ENCODE measurements at places on chromosomes 1 and 21.
A peak's percentile ranks its signal among the peaks of the same experiment; 100 is the strongest.

DNA sequence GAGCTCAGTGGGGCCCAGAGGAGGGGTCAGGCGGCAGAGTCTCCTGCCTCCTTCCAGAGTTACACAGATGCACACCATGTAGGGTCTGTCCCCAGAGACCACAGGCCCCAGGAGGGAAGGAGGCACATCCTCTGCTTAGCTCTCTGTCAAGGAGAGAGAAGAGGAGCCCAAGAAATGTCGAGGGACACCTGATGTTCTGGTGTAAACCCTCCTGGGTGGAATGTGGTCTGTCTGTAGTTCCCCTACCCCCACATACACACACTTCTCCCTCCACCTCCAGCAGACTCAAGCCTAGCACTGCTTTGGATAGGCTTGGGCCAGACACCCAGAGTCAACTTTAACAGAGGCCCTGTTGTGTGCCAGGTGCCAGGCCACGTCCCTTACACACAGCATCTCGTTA, 34.2 kb downstream of the KIF21B start:
- no peak for DNase-seq

GRCh38 chr1:165109013-165109412, 247.5 kb downstream of the LMX1A start:
- no peak for DNase-seq

DNA sequence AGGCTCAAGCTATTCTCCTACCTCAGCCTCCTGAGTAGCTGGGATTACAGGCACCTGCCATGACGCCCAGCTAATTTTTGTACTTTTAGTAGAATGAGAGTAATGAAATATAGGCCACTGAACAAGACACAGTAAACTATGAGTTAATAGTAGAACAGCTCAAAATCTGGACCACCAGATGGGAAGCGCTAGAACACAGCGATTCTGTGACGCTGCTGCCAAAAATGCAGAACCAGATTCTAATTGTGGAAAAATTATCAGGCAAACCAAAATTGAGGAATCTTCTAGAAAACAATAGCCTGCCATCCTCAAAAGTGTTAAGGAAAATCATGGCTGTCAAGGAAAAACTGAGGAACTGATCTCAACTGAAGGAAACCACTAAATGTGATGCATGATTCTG, 111.4 kb upstream of the TIAM1 start:
- no peak for DNase-seq

DNA sequence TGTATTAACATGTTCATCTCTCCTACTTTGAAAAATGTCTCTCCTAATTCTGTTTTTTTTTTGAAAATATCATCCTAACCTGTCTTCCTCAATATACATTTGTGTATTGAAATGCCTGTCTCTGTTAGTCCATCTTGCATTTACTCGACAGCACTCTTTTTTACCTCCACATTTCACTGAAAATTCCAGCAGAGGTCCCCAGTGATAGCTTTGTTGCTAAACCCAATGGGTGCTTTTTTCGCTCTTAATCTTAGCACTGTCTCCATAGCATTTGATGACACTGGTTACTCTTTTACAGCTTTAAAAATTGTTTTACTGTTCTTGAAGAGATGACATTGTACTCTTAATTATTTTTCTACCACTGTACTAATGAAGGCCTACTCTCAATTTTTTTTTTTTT, 10.8 kb downstream of the OSBPL9 start:
- DNase-seq = no peak

DNA sequence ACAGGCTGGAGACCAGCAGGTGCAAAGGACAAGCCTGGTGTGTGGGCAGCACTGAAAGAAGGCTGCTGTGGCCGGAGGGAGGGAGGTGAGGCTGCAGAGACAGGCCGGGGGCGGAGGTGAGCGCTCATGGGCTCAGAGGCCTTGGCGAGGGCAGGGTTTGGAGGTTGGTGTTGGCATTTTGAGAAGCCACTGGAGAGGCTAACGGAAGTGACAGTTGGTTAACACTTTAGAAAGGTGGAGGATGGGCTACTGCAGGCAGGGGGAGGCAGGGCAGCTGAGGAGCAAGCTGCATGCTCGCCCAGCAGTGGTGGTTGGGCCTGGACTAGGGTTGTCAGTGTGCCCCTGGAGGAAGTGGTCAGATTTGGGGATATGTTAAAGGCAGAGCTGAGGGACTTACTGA, 37.5 kb downstream of the QSOX1 start:
- DNase-seq = no peak

GRCh38 chr1:3750741-3751140, 1.5 kb upstream of the CCDC27 start:
- DNase-seq = no peak

DNA sequence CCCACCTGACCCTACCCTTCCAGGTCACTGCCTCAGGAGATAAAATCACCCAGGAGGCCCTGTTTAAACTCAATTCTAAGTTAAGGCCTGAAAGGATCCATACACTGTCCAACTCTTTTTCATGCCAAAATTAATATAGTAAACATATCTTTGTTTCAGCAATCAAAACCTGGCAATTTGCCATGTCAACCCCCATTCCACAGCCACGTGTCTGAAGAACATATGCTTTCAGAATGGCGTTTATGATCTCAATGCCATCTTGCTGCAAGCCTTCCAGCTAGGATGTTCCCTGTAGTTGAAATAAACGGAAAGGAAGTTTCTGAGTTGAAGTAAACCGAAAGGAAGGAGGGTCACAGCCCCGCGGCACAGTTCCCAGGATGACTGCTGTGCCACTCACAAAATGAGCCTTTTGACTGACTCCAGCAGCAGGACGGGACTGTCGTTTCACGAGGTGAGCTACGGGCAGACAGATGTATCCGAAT, 472.0 kb downstream of the SMYD3 start:
- DNase-seq = no peak

DNA sequence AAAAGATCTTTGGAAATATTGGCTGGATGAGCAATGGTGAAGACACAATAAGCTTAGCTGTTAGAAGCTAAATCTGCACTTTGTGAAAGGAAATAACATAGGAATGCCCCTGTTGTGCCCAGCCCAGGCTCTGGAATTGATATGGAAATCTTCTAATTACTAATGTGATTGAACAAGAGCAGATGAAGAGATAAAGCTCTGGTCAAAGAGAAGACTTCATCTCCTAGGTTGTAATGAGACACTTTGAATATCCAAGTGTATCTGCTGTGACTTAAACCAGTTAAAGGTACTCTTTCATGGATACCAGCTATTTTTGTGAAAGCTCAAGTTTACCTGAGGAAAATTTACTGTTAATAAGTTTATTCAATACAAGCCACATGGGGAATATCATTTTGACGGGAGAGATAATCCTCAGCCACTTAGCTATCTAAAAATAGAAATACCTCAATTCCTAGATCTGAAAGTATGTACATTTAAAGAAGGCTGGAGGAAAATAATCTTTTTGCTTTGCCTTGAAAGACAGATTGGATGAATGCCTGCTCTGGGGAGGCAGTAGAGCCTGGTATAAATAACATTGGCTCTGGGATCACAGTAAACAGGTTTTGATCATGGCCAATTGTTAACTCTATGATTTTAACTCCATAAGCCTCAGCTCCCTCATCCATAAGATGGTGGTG, 494.0 kb upstream of the B3GALT2 start:
- DNase-seq = no peak

DNA sequence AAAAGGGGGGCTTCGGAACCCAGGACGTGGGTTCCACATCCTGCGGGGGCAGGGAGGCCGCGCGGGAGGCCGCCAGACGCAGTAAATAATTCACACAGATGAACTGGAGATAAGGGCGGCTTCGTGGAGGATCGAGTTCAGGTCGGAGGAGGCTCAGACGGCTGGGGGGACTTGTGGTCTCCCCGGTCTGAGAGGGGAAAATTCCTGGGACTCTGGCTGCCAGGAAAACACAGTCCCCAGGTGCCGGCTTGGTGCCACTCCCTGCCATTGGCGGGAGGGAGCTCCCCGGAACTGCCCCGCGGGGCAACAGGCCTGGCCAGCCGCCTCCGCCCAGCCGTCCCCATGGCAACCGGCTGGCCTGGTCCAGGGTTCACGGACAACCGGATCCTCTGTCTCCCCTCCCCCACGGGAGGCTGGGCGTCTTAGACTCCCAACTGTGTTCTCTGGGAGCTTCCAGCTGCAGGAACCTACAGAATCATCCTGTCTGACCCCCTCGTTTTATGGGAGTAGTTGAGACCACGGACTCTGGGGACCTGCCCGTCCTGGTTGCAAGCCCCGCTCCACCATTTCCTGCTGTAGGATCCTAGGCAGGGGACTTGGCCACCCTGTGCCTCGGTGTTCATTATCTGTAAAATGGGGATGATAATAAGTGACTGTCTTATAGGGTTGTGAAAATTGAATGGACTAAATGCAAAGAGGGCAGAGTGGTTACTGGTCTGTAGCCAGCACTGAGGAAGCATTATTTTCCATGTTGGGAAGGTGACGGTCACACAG, 9.6 kb downstream of the CAMK2N1 start:
- DNase-seq = no peak

GRCh38 chr1:196577386-196577785, 30.9 kb downstream of the KCNT2 start:
- no peak for DNase-seq

GRCh38 chr1:203628201-203629015, 1.8 kb downstream of the ATP2B4 start:
- no peak for DNase-seq

GRCh38 chr1:18738126-18738525, 107.5 kb downstream of the PAX7 start:
- no peak for DNase-seq

- DNase-seq = no peak
These were observed 779 bp downstream of the SLC44A3 start for GRCh38 chr1:94820936-94821335.

DNA sequence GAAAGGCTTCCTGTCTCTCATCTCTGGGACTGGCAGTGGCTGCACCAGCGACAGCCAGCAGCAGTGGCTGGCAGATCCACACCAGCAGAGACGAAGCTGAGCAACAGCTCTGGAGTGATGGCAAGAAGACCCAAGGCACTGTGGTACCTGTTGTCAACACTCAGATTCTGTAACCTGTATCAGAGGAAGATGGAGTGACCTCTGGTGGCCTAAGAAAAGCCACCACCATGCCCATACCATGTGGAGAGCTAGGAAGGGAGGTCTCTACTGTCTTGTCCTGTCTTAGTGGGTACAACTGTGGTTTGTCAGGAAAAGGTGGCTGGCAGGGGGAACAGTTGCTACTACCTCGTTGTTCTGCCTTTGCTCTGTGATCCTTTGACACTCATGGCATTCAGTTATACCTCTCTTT, 22.5 kb upstream of the RHBDL2 start:
- DNase-seq = no peak

- no peak for DNase-seq
These were observed at the start of gene ECM1 for GRCh38 chr1:150507912-150508864. Gene ECM1, plus strand, starts transcription at chr1:150508109. Its CDS starts 101 bp downstream, at chr1:150508210.

DNA sequence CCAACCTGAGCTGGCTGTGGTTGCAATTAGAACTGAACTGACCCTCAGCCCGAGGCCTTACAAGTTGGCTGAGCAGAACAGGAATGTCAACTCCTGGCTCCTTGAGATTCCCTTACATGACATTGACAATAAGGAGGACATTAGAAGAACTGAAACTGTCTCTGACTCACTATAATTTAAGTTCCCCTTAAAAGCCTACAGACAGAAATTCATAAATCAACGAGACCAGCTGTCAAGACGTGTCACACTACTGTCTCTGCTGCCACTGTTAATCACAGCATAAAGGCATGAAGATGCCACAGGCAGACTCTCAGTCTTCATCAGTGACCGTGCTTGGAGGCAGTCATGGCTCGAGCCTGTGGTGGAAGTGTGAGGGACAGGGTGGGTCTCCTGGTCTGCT, 168.8 kb downstream of the GABPA start:
- DNase-seq = no peak

DNA sequence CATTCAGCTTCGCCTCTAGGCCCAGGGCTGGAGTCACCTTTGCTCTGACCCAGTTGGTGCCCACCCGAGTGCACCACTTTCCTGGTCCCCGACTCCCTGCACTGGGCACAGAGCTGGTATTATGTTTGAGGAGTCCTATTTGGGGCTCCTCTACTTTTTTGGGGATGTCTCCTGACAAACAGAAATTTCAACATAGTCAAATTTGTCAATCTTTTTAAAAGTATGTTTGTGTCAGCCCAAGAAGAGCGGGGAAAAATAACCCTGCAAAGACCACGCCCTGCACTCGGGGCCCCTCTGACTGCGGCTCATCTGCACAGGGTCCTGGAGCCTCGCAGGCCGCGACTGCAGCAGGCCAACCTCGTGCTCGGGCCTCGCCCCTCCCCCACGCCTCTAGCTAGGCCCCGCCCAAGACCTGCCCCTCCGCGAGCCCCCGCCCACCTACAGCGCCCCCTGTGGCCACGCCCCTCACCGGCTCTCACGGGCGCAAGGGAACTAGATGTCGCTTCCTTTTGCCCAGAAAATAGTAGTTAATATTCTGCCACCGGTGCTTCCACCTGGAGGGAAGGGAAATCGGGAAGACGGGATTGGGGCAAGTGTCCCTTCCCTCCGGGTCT, 11.4 kb downstream of the FAM229A start:
- DNase-seq = peak; percentile 72
